Heart right ventricle (tissue), 16 donors: ENCODE measurements at places on chromosomes 4 and X.

DNA sequence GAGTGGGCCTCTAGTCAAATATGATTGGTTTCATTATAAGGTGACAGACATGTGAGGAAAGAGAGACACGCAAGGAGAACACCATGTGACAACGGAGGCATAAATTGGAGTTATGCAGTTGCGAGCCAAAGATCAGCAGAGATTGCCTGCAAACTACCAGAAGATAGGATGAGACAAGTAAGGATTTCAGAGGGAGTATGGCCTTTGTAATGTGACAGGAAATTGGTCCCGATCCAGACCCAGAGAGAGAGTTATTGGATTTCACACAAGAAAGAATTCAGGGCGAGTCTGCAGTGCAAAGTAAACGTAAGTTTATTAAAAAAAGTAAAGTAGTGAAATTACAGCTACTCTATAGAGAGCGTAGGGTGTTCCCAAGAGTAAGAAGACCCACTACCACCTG, 35.7 kb upstream of the NDST4 start:
- no peak for DNase-seq

DNA sequence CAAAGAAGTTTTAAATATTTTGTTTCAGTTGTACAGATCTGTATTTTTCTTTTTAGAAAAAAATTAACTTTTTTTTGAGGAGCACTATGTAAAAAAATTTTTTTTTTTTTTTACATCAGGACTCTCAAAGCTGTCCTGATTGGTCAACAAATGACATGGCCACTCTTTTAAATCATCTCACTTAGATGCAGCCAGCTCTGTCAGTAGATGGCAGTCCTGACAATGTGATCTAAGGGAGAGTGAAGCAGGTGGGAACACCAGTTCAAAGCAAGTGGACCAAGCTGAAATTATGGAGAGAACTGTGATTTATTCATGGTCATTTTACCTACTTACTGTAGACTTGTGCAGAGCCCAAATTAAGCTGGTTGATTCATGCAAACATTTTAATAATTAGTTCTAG, 174.7 kb upstream of the GPRIN3 start:
- no peak for DNase-seq

DNA sequence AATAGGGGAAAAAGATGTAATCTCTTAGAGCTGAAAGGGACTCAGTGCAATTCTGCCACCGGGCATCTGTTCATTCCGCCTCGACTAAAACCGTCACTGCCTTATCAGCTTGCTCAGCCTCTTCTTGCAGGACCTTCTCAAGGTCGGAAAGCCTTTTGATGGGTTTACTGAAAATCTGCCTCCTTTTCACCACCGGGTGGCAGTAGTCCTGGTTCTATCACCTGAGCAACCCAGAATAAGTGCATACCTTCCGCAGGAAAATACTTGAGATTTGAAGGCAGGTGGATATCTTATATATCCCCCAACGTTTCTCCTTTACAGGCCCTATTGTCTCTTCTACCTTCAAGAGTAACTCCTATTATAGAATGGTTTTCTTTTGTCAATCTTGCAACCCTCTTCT, 103.4 kb upstream of the PAK3 start:
- DNase-seq: no peak

DNA sequence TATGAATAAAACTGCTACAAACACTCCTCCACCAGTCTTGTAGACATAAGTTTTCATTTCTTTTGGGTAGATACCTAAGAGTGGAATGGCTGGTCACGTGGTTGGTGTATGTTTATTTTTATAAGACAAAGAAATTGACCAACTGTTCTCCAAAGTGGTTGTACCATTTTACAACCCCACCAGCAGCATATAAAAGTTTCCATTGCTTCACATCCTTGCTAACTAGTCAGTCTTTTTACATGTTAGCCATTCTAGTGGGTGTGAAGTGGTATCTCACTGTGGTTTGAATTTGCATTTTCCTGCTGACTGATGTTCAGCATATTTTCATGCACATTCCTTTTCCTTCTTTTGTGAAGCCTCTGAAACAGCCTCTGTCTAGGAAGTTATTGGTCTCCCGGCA, 76.2 kb upstream of the ADGRG2 start:
- no peak for DNase-seq

GRCh38 chr4:6619116-6619465, 21.4 kb upstream of the MRFAP1 start:
- DNase-seq: no peak

- no peak for DNase-seq
These were observed 654 bp upstream of the DDIT4L start for GRCh38 chr4:100190643-100191600.

- DNase-seq: no peak
These were observed 501.6 kb upstream of the SMIM31 start for GRCh38 chr4:164252286-164252685.

DNA sequence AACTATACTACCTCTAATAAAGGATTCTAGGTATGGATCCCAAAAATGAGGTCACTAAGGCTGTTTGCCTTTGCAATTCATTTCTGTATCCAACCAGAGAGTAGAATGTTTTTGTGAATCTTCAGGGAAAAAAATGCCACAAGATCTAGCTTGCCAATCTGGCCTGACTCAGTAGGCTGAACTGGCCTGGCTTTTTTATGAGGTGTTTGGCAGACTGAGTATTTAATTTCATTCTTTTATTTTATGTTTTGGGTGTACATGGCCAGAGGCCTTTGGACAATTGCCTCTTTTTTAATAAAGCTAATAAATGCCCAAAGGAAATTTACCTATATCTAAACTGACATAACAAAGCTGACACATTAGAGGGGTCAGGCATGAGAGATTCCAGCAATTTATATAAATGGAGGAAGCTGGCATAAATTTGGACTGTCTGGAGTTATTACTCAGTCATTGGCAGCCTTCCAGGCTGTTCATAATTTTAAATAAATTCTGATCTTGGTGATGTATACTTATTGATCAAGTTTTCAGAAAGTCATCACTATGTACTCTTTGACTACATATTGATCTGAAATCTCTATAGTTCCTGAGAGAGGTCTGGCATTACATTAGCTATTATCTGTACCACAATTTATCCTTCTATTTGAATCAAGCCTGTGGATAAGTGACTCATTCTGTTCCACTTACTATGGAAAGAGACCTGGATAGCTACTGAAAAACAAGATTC, 376.4 kb upstream of the NOCT start:
- DNase-seq: no peak
